GM12891 (cell line): ENCODE measurements at places on chromosomes 13 and 19.

- no peak for DNase-seq
Observed at GRCh38 chr19:23460656-23461055, 65.4 kb upstream of the ZNF91 start.

DNA sequence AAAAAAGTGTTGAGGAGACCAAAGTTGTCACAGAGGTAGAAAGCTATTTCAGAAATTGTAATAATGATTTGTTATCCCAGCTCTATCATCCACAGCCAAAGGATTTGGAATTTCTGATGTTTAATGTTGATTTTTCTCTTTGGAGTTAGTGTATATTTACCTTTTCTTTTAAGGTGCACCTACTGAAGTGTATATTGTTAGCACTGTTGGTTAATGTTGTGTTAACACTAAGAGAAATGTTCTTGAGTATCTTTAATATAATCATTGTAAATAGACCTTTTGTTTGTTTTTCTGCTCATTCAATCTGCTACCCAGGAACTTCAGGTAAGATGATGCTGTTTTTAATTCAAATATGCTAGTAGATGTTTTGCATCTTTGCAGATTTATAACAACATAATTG is 57.5 kb downstream of the ZAR1L start:
- no peak for DNase-seq

DNA sequence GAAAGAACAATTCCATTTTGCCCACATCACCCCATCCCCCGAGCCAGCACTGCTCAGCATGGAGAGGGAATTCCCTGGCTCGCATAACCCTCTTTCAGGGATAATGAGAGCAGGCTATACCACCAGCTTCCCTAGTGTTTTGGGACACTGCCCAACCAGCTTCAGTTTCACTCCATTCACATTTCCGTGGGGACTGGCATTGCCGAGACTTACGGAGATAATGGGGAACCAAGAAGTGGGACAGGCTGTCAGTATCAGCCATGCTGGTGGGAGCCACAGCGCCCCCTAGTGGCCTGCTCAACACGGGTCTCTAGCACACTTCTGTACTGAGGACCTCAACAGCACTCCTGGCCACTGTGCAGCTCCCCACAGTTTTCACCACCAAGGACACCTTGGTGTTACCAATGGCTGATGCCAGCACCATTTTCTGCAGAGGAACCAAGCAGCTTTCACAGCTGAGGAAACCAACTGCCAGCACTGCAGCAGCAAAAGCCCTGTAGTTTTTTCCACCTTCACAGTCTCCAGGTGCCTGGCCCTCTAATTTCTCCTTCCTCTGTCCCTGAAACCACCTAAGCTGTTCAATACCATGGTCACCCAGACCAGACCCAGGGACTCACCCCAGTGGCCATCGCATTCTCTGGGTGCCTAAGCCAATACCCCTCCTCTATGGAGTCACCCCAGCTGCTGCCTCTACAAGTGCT is 23.7 kb downstream of the SLC6A16 start:
- peak; percentile 70 for DNase-seq

GRCh38 chr19:44949550-44949949 is 3.7 kb downstream of the APOC2 start:
- DNase-seq: no peak

GRCh38 chr13:62524061-62524460 is 1108.4 kb upstream of the PCDH20 start:
- DNase-seq: no peak

DNA sequence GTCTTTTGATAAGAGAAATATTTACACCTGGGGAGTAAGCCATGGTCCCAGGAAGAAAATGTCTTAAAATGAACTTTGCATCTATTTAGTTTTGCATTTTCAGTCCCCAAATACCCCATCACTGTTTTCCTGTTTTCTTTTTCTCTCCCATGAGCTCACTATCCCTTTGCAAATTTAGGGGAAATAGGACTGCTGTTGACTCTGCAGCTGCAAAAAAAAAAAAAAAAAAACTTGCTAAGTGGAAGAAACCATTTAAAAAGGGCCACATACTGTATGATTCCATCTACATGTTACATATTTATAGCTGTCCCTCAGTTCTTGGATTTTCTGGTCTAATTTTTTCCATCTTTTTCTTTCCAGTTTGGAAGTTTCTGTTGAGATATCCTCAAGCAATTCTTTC is 98.2 kb upstream of the SERP2 start:
- no peak for DNase-seq

DNA sequence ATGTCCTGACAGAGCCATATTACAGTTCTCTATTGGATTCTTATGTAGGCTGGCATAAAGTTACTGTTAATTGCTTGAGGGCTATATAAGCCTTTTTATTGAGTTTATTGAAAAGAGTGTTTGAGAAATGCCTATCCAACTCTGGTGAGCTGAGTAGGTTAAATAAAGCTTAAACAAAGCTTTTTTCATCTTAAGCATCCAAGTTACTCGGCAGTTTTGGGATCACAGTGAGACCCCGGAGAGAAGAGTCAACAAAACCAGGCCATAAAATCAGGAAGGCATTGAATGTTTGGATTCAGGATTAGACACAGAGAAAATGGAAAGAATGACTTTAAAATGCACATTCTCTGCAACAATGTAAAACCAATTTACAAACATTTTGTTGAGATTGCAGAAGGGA is 588.5 kb downstream of the DACH1 start:
- no peak for DNase-seq

DNA sequence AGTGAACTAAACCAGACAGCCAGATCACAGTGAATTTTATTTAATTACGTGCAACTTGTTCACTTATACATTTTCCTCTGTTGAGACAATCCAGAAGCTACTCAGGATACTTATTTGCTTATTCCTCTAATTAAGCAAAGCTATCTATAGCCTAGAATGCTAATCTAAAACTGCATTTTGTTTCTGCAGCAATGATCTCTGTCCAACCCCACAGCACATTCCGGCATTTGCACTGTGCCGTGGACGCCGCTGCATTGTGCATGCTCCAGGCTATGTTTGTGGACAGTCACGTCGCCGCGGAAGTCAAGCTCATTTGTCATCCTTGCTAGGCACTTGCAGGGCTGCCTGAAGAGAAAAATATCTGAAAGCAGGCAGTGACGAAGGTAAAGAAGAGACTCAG is 406.9 kb downstream of the RFC3 start:
- no peak for DNase-seq

- DNase-seq: no peak
Observed at GRCh38 chr19:47607564-47608073, 1.3 kb upstream of the BICRA start.

DNA sequence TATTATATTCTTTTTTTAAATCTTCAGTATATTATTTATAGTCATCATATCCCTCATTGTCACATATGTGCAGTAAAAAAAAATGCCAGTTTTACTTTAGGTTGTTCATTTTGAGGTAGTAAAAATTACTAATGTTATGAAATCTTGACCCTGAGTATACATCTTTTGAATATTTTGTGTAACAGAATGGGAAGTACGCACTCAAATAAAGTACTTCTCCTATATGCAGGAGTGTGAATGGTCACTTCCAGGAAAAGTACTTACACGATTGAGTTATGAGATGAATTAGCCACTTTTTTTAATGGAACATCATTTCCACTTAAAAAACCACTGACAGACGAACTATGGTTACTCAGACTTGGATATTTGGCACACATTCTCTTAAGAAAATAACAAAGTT is 58.5 kb downstream of the C13orf42 start:
- no peak for DNase-seq
